Activated T-cell treated with anti-CD3 and anti-CD28 coated beads, Interleukin-2, amount 50 U/mL, for 72 hours (primary cell): ENCODE measurements at places on chromosomes 16 and 17. TPM values are rescaled to one million over a fixed set of nuclear protein-coding genes. Genes with fewer than 3 reads are reported as not detected.

The SLC35G6 gene
- total RNA-seq = 0.25 TPM

The SDK2 gene
- 0.44 TPM for total RNA-seq

The ZDHHC1 gene
- 1.9 TPM for total RNA-seq

The PLLP gene
- total RNA-seq = 0.48 TPM

The PPL gene
- 0.22 TPM for total RNA-seq

The DNAJA2 gene
- 65.4 TPM for total RNA-seq

The GNGT2 gene
- total RNA-seq = 24.6 TPM

The CPHXL2 gene
- total RNA-seq = not detected

The WNK4 gene
- 1.1 TPM for total RNA-seq

The PRKCA gene
- 138 TPM for total RNA-seq

The TNFRSF12A gene
- 4.0 TPM for total RNA-seq

The SPNS2 gene
- total RNA-seq = 1.1 TPM

The CDH8 gene
- total RNA-seq = not detected

The NXPH3 gene
- 0.44 TPM for total RNA-seq

The CCL8 gene
- total RNA-seq = not detected

The SCN4A gene
- total RNA-seq = 0.93 TPM
